Left ventricle myocardium inferior (tissue), 1 donor: ENCODE measurements at places on chromosomes 11 and 22.
A peak's percentile ranks its signal among the peaks of the same experiment; 100 is the strongest.

GRCh38 chr11:35235936-35236666 is 97.1 kb downstream of the CD44 start:
- no peak for DNase-seq

GRCh38 chr11:128530118-128531074 is 57.0 kb downstream of the ETS1 start:
- no peak for DNase-seq

DNA sequence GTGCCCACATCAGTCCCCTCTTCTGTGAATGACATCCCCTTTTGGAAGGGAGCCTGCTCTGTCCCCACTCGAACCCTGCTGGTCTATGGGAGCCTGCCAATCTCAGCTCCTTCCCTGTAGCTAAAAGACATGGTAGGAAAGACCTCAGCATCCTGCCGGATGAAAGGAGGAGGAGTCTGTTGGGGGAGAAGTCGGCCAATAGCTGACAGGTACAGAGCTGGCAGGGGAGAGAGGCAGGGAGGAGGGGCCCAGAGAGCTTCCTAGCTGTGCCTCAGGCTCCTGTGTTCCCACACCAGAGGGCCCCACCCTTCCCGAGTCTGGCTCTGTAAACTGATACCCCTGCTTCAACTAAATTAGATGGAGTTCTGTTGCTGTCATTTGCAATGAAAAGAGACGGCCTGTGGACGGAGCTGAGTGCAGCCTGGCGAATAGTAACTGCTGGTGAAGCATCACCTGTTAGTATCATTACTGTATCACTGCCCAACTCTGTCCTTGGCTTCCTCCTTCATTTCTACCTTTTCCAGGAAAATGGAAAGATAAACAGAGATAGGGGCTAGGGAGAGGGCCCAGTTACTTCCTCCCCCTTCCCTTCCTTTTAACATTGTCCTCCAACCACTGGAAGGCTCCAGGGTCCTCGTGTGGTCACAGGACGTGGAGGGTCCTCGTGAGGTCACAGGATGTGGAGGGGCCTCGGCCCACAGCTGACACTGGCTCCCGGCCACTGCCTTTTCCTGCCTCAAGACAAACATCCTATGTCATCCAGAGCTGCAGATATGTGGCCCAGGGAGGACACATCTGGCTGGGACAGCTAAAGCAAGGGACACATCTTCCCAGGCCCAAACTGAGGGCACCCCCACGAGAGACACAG is 15.1 kb downstream of the FXYD6 start:
- peak; percentile 69 for DNase-seq

DNA sequence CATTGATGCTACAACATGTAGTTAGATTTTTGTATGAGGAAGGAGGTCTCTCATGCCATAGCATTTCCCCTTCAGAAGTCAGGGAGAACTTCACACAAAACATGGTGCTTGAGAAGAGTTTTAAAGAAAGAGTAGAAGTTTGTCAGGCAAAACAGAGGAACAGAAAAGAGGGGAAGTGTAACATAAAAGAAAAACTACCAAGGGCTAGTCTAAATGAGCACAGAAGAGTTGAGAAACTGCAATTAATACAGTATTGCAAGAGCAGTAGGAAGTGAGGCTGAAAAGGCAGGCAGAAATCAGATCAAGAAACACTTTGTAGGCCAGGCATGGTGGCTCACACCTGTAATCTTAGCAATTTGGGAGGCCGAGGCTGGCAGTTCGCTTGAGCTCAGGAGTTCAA is 61.0 kb downstream of the FAM168A start:
- no peak for DNase-seq

- DNase-seq, result no peak
These were observed 88.1 kb downstream of the SERGEF start for GRCh38 chr11:17924713-17925112.

GRCh38 chr22:45318558-45319323 is 9.0 kb downstream of the FAM118A start:
- no peak for DNase-seq

DNA sequence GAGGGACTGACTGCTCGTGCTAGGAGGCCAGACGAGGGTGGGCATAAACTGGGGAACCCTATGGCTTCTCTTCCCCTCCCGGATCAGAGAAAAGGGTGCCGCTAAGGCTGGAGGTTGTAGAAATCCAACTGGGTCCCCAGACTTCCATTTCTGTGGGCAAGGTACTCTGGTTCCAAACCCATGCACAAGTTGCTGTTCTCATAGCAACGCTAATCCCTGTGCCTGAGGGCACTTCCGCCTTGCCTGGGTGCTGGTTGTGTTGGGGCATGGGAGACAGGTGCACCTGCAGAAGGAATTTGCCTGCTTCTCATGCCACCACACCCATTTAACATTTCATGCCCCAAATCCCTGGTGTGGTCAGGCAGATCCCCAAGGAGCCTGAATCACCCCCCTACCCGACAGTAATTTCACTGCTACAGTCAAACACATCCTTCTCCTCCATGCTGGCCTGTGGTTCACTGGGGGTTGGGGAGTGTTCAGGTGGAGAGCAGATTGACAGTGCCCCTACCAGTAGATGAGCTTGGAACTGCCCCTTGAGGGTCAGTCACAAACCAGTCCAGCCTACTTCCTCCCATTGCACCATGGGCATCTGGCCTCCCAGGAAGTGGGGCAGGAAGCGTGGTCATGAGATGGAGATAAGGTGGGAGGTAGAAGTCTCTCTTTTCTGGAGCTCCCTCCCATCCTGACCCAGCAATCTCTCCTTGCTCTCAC is 1.2 kb downstream of the C2CD2L start:
- DNase-seq, result no peak

DNA sequence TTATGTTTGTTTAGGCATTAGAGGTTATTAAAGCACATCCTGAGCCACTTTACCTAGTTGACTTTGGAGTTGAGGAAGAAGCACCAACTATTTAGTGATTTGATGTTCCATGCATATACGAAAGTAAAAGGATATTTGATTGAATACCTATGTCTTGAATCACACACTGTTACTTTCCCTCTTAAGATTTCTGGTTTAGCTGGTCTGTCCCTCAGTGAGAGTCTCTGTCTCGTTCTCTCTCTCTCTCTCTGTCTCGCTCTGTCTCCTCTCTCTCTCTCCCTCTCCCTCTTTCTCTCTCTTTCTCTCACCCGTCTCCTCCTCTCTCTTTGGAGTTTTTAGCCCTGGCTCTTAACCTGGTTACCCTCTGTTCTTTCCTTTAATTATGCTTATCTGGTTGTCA is 11.0 kb downstream of the CTNND1 start:
- no peak for DNase-seq

DNA sequence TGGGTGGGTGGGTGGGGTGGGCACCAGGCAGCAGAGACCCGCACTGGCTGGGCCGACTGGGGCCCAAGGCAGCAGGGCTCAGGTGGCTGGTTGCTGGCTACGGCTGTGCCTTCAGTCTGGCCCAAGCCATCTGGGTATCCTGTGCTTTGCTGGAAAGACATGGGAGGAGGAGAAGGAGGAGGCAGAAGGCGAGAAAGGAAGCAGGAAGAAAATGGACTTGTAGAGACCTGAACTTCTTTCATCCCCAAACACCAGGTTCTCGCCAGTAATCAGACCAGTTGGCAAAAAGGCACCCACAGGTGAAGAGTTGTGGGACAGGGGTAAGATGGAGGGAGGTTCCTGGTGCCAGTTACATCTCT is 78.8 kb downstream of the IGLL1 start:
- no peak for DNase-seq

DNA sequence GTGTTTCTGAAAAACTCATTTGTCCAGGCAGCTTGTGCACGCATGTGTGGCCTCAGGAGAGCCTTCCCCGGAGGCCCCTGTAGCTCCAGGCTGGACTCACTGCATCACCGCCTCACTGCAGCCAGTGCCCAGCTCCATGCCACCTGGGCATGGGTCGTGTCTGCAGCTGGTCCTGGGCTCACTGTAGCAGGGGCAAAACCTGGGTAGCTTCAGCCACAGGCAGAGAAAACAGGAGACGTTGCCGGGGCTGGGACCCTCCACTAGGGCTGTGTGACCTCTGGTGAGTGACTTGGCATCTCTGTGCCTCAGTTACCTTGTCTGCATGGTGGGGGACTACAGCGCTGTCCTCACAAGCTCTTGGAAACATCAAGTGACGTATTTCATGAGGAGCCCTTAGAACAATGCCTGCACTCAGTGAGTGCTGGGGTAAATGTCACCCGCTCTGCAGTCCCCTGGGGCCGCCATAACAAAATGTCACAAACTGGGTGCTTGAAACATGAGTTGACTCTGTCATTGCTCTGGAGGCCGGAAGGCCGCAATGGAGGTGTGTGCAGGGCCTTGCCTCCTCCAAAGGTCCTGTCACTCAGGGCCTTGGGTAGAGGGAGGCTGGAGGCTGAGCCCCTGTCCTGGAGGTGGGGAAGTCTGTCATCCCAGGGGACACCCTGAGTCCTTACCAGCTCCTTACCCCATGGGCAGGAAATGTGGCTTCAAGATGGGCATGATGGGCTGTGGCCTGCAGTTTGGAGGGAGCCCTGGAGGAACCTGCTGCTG is 488.7 kb downstream of the TBC1D22A start:
- no peak for DNase-seq

GRCh38 chr11:132118661-132119060 is 748.2 kb downstream of the NTM start:
- DNase-seq, result no peak

- DNase-seq, result no peak
These were observed 35.0 kb downstream of the PDGFB start for GRCh38 chr22:39209756-39210155.

GRCh38 chr11:126573325-126573978 is 218.0 kb downstream of the ST3GAL4 start:
- DNase-seq, result no peak

- DNase-seq, result no peak
These were observed 82.6 kb downstream of the CYP2R1 start for GRCh38 chr11:14809466-14809865.

- DNase-seq, result no peak
These were observed 74.1 kb upstream of the CADM1 start for GRCh38 chr11:115578275-115578674.

DNA sequence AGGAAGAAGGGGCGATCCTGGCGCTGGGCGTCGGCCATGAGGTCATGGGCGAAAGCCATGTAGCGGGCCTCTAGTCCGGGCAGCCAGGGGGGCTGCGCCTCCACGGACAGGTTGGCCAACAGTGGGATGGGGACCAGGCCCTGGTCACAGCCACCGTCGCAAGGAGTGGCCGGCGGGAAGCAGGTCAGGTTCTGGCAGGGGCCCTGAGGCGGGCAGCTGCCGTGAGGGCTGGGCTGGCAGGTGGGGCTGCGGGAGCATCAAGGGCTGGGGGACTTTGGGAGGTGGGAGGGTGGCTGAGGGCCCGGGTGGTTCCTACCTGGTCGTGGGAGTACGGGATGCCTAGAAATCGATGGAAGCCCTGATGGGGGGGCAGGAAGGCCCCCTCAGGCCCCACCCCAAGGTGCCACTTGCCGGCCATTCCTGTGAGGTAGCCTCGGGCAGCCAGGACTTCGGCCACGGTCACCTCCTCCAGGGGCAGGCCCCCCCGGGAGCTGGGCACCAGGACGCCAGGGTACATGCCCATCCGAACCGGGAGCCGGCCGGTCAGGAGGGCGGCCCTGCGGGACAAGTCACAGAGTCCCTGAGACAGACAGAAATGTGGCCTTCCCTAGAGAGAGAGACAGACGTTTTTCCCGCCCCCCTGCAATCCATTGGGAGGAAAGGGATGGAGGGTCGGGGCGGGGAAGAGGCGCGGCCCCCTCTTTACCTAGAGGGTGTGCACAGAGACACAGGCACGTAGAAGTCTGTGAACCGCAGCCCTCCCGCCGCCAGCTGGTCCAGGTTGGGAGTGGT is 906 bp downstream of the ARSA start:
- DNase-seq, result no peak

GRCh38 chr11:47924184-47924691 is 56.1 kb upstream of the PTPRJ start:
- DNase-seq, result no peak

DNA sequence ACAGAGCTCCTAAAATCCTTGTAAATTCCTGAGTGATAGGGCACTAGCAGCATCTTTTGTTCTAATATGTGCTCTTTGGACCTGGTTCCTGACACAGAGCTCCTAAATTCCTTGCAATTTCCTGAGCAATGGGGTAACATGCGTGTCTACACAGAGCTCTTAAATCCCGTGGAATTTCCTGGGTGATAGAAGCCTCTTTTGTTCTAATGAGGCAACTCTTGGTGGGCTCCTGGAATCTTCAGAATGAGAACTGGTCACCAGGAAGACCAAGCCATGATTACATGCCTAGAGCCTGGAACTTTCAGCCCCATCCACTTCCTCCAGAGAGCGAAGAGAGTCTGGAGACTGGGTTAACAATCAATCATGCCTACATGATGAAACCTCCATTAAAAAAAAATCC is 19.0 kb downstream of the RSF1 start:
- no peak for DNase-seq

DNA sequence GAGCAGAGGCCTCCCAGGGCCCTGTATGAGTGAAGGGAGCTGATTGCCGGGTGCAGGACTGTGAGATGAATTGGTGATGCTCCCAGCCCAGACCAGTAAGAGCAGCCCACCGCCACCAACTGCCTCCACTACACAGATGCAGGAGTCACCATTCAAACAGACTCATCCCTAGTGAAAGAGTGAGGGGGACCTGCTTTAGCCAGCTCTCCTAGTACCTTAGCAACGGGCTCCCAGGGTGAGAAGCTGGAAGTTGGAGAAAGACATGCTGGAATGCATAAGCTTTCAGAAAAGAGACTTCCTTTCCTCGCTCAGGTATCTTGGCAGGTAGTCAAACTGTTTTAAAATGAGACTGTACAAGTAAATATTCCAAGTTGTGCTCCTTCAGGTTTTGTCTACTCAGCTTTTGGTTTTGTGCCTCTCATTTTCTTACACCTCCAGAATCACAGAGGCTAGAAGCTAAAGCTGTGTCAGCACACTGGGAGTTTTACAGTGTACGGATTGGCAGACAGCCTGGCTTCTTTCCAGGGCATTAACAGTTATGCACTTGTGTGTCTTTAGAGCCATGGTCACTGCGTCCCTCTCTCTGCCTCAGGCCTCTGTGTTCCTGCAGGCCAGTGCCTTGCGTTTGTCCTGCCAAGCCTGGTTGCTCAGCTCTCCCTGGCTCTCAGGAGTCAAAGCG is 146.2 kb downstream of the ATXN10 start:
- peak; percentile 44 for DNase-seq

DNA sequence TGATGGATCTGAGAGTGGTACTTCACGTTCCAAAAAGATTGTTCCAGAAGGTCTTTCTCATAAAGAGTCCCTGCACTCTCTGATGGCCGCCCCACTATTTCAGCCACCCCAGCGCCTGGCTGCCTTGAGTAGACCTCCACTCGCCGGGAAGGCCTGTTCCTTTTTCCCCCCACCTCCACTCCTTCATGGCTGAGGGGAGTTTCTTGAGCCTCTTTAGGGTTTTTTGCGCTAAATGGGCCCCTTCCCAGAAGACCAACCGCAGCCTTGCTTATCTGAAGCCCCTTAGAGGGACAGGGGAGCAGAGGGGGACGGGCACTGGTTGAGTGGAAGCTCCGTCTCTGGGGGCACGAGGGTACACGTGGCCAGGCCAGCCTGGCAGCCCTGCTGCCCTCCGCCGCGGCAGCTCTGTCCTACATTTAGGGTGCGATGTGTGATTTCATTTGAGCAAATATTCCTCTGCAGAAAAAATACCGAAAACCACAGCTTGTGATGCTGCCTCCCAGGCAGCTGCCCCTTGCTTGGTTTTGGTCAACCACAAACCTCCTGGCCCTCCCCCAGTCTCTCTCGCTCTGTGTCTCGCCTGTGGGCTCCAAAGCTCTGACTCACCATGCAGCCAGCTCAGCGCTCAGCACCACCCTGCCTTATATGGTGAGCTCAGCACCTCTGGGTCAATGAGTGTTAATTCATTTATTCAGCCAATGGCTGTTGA is 88.7 kb downstream of the TP53I11 start:
- DNase-seq, result peak; percentile 44

- no peak for DNase-seq
These were observed 602 bp upstream of the INPP5J start for GRCh38 chr22:31122196-31122531.

GRCh38 chr11:70799386-70799785 is 401.1 kb downstream of the CTTN start:
- DNase-seq, result no peak
